ENCODE measurements at places on chromosomes 16 and 17.

DNA sequence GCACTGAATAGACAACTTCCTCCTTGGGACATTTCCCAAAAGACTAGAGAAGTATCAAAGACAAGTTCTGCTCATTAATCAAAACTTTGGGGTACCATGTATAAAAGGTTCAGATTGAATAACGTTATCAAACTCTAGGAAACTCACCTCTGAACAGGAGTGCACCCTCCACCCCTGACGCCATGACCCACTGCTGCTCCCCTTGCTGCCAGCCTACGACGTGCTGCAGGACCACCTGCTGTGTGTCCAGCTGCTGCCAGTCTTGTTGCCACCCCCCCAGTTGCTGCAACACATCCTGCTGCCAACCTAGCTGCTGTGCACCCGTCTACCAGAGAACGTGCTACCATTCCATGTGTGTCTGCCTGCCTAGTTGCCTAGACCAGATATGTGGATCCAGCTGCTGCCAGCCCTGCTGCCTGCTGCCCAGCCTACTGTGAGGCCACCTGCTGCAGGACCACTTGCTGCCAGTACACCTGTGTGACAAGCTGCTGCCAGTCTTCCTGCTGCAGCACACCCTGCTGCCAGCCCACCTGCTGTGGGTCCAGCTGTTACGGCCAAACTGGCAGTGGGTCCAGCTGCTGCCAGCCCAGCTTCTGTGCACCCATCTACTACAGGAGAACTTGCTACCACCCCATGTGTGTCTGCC, 13.8 kb upstream of the KRTAP9-2 start:
- no peak for DNase-seq

DNA sequence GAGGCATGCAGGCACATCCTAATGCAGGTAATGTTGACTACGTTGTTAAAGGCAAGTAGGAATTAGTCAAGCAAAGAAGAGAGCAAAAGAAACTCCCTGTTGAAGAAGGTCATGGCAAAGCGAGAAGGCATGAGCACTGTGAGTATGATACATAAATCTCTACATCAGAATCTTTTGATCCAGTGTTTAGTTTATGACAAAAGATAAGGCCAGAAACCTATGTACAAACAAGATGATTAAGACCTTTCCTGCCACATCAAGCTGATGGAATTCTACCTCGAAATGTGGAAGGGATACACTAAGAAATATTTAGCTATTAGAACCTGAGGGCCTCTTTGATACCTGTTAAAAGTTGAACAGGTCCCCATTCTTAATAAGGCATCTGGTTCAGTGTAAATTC, 20.2 kb downstream of the SYCE1L start:
- no peak for DNase-seq

GRCh38 chr17:7956228-7956965, 24.4 kb downstream of the CNTROB start:
- peak; percentile 54 for DNase-seq

GRCh38 chr17:82105882-82106687, 8.0 kb upstream of the FASN start:
- peak; percentile 72 for DNase-seq

DNA sequence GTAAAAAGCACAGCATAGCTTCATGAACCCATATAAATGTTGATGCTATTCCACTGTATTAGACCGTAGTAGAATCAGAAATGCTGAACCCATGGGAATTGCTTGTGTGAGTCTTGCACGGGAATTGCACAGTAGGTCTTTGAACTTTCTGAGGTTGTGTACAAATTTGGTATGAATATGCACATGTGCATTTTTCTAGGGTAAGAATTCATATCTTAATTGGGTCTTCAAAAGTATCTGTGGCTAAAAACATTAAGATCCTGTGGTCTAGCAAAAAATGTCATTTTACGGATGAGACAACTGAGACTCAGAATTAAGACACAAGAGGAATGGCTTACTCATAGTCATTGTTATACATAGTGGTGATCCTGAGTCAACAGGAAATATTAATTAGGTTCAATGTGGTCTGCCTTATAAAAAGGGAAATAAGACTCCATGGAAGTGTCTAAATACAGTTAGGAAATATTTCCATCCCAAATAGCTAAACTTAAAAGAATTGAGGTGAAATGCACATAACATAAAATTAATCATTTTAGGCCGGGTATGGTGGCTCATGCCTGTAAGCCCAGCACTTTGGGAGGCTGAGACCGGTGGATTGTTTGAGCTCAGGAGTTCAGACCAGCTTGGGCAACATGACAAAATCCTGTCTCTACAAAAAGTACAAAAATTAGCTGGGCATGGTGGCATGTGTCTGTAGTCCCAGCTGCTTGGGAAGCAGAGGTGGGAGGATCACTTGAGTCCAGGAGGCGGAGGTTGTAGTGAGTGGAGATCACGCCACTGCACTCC, 22.8 kb downstream of the TAOK1 start:
- DNase-seq = no peak

DNA sequence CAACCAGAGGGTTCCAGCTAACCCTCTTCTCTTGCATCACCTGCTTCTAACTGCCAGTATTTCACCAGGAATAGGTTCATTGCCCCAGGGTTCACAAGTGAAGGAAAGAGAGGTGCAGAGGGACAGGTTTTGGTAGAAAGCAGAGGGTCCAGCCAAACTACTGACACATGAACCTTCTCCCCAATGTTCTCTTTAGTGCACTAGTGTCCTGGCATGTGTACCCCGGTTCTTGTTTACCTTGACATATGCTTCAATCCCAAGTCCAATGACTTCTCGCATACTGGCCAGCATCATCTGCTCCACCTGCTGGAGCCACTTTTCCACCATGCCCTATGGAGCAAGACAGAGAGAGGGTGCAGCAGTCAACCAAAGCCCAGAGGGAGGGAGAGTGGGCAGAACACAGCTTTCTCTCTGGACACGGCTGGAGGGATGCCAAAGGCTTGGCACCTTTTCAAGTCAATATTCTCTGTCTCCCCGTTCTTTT, 90.6 kb downstream of the DNAH3 start:
- no peak for DNase-seq
